ENCODE measurements at places on chromosomes 13 and 19. TPM values are rescaled to one million over a fixed set of nuclear protein-coding genes. Genes with fewer than 3 reads are reported as not detected.

The ZNF177 gene
- 5.4 TPM for total RNA-seq

The KCNJ14 gene
- 0.15 TPM for total RNA-seq

The PDX1 gene
- total RNA-seq: not detected

The CASP14 gene
- not detected for total RNA-seq

The CLEC17A gene
- total RNA-seq: not detected

The PHLDB3 gene
- total RNA-seq: 5.0 TPM

The TGFBR3L gene
- 6.9 TPM for total RNA-seq

The OR7C1 gene
- total RNA-seq: not detected

The DLL3 gene
- 0.67 TPM for total RNA-seq

The SLC25A41 gene
- total RNA-seq: not detected

The IRGC gene
- not detected for total RNA-seq

The C13orf42 gene
- not detected for total RNA-seq

The MAG gene
- total RNA-seq: not detected

The TNFSF9 gene
- 0.67 TPM for total RNA-seq

The RDH8 gene
- not detected for total RNA-seq

The FLT1 gene
- 0.59 TPM for total RNA-seq

The UGGT2 gene
- 16.1 TPM for total RNA-seq

The RXFP2 gene
- total RNA-seq: not detected

The UBL5 gene
- total RNA-seq: 930 TPM

The DNAAF3 gene
- 0.34 TPM for total RNA-seq

The KLHL1 gene
- total RNA-seq: not detected

The UBAC2 gene
- total RNA-seq: 37.3 TPM

The SSC5D gene
- total RNA-seq: 1.7 TPM

The A1BG gene
- total RNA-seq: 56.7 TPM

The ZSCAN1 gene
- not detected for total RNA-seq

The ELSPBP1 gene
- not detected for total RNA-seq

The KIR3DL1 gene
- not detected for total RNA-seq

The TMEM59L gene
- total RNA-seq: not detected

The ZNF554 gene
- total RNA-seq: 0.50 TPM

The KLF1 gene
- not detected for total RNA-seq
